ENCODE measurements at places on chromosomes 1 and 21.

GRCh38 chr1:226702318-226702956 lies 36.6 kb downstream of the ITPKB start:
- DNase-seq, result no peak

GRCh38 chr1:203492082-203492747 lies 1.7 kb upstream of the OPTC start:
- DNase-seq, result no peak

DNA sequence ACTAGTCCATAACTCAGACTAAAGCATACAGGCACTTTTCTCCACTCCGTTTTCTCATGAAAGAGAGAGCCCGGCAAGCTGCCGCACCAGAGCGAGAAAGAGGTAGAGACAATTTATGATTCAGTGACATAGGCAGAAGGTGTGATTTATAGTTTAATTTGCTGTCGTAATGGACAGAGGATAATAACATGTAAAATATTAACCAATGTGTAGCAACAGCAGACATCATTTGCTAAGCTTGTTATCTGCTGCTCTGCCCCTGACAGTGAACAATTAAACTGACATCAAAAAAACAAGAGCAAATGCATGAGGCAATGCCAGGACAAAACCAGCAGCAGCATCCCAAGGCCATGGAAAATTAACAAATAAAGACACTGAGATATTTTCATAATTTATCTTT lies 214.0 kb downstream of the ATG4C start:
- DNase-seq, result no peak

- no peak for DNase-seq
Measured at GRCh38 chr1:246776923-246777322, 52.7 kb downstream of the SCCPDH start.

All from SK-N-SH (cell line).